Amygdala (tissue), 56 donors: ENCODE measurements at places on chromosomes 3 and 15.
A peak's percentile ranks its signal among the peaks of the same experiment; 100 is the strongest.

GRCh38 chr3:65787340-65787739 lies 251.4 kb downstream of the MAGI1 start:
- DNase-seq = no peak

GRCh38 chr3:107899990-107900651 lies 190.7 kb downstream of the CD47 start:
- DNase-seq = no peak

DNA sequence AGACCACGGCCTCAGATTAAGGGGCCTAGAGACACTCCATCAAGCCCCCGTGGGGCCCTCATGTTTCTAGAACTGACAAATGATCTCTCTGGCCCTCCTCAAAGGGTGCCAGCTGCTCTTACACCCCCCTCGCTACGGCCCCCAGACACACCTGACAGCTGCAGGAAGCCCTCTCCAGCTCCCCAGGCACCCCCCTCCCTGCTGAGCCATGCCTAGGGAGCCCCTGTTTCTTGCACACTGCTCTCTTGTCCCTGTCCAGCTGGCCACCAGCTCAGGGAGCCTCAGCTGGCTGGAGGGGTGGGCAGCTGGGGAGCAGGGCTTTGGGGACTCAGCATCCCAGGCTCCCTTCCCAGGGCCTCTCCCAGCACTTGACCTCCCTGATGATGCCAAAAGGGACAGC lies 14.8 kb downstream of the TNK2 start:
- DNase-seq = peak; percentile 88

- no peak for DNase-seq
These were observed 60.5 kb downstream of the LPP start for GRCh38 chr3:188214442-188214841.

DNA sequence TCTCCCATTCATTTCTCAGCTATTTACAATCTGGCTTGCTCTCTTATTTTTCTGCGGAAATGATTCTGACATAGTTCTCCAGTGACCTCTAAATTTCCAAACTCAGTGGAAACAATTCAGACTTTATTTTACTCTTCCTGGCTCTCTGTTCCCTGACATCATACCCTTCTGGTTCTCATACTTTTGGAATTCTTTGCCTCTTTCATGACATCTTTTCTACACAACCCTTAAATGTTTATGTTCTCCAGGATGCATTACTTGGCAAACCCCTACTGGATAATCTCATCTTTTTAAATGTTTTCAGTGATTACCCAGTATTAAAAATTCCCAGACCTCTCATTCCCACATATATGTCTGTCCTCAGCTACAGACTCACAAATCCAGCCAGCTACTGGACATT lies 23.9 kb upstream of the PLSCR4 start:
- no peak for DNase-seq

DNA sequence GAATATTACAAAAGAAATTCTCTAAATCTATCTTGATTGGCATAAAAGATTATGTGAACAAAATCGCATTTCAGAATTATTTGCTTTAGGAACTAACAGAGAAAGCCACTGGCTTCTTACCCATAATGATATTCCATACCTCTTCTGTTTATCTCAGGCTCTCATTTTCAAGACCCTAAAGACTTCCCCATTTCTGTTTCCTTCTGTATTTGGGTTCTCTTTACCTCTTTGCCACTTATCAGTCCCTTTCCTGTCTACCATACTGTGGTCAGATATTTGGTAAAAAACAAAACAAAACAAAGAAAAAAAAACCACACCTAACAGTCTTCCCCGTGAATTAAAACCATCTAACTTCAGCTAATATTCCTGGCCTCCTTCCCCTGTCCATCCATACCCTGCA lies 108.5 kb downstream of the LRRC28 start:
- no peak for DNase-seq

GRCh38 chr15:33923446-33923845 lies 44.9 kb upstream of the CHRM5 start:
- no peak for DNase-seq

GRCh38 chr3:48656061-48656840 lies 6.4 kb downstream of the CELSR3 start:
- DNase-seq = peak; percentile 14

- no peak for DNase-seq
These were observed 204.7 kb upstream of the BHLHE40 start for GRCh38 chr3:4774531-4774930.

- DNase-seq = no peak
These were observed 509.1 kb downstream of the ROBO2 start for GRCh38 chr3:77549034-77549433.

DNA sequence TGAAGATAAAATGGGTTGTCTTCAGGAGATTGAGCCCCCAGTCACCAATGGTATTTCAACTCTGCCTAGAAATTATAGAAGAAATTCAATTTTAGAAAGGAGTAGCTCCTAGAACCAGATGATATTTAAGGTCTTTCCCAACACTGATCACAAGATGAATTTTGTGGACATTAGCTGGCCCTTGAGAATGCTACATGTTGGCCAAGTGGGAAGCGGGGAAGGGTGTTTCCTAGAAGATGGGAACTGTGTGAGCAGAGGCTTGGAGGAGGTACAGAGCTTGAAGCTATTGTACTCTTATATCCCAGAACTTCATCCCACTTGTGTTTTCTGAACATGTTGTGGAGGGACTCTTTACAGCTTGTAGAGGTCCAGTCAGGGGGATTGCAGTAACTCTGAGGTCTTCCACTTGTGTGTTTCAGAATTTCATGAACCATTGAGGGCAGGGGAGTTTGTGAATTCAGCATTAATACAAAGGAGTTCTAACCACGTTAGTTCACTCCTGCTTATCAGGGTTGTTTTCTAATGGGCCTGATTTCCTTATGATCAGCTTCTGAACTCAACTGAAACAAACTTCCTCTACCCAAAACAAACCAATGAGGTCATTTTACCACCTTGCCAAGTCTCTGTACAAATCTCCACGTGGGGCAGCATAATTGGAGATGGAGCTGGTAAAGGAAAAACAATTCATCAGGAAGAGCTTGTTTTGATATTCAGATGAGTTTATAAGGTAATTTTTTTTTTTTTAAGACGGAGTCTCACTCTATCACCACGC lies 152.6 kb upstream of the TPM1 start:
- no peak for DNase-seq

GRCh38 chr3:101781166-101781565 lies 2.2 kb downstream of the NXPE3 start:
- DNase-seq = no peak

- no peak for DNase-seq
These were observed 72.0 kb downstream of the TFG start for GRCh38 chr3:100781301-100781700.

GRCh38 chr15:28955160-28955992 lies 69.6 kb downstream of the APBA2 start:
- no peak for DNase-seq

- no peak for DNase-seq
These were observed 481.2 kb upstream of the WNT5A start for GRCh38 chr3:55968331-55968730.

GRCh38 chr15:88644741-88645140 lies 5.9 kb downstream of the ISG20 start:
- DNase-seq = no peak

- DNase-seq = no peak
These were observed 213.9 kb upstream of the TBL1XR1 start for GRCh38 chr3:177411201-177411600.

DNA sequence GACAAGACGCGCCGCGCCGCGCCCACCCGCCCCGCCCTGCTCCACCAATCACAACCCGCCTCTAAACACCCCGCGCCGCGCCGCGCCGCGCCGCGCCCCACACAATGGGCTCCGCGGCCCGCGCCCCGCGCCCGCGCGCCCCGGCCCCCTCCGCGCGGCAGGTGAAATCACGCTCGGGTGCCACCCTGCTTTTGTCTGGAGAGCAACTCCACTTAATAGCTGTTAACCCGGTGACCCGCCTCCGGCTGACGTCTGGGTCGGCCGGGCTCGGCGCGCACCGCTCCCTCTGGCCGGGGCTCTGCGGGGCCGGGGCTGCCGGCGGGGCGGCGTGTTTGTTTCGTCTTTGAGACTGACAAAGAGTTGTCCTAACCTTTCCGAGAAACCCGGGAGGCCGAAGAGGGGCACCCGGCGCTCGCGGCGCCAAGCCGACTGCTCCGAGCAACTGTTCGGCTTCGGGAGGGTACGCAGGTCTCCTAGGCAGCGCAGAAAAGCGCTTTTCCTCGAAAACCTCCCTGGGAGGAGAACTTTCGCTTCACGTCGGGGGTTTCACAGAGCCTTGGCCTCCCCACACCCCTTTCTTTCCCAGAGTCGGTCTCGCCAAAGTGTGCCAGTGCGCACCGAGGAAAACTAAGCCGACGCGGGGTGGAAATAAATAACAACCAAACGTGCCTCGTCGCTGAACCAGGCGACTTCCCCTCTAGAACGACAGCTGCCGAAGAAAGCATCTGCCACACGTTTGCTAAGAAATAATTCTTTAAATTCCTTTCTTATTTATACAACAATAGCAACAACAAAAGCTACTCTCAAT lies 518.4 kb downstream of the FOXP1 start:
- peak; percentile 65 for DNase-seq

DNA sequence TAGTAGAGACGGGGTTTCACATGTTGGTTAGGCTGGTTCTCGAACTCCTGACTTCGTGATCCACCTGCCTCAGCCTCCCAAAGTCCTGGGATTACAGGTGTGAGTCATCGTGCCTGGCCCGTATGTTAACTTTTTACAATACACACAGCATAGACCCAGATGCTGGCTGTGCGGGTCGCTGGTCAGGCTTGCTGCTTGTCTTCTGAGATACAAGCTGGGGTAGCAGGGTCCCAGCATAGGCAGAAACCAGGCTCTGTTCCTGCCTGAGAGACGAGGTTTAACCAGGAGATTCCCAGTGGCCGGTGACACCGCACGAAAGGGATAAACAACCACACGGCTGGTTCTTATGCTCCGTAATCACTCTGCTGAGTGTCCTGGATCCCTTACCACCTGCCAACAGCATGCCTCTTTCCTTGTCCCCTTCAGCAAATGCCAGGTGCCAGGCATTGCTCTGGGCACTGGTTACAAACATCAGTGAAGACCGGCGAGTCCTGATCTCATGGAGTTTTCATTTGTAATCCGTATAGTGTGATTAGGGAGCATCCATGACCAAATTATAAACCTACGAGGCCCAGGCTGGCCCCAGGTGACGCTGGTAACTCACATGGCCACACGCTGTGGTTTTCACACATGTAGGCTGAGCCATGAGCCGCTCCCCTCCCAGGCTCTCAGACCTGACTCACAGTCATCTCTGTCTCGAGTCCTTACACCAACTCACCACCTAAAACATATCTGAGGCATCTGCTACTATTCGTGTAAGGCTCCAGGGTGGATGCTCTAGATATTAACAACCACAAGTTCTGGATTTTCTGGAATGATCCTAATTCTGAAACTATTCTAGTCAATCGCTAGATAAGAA lies 125.7 kb downstream of the PDZRN3 start:
- DNase-seq = no peak

GRCh38 chr3:7385635-7386034 lies 524.7 kb downstream of the GRM7 start:
- no peak for DNase-seq

GRCh38 chr15:71698030-71698429 lies 112.3 kb upstream of the NR2E3 start:
- no peak for DNase-seq

DNA sequence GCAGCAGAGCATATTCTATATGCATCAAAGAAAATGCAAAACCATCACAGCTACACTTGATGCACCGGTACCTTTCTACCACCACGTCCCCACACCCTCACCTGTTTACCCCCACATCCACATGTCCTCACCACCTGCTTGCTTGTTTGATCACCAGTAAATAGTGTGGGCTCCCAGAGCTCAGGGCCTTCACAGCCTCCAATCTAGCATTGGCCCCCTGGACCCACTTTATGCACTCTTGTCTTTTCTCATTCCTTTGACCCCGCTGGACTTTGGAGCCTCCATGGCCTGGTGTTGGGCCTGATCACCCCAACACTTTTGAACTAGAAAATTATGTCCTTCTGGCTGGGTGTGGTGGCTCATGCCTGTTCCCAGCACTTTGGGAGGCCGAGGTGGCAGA lies 190.1 kb downstream of the PDE8A start:
- DNase-seq = no peak

DNA sequence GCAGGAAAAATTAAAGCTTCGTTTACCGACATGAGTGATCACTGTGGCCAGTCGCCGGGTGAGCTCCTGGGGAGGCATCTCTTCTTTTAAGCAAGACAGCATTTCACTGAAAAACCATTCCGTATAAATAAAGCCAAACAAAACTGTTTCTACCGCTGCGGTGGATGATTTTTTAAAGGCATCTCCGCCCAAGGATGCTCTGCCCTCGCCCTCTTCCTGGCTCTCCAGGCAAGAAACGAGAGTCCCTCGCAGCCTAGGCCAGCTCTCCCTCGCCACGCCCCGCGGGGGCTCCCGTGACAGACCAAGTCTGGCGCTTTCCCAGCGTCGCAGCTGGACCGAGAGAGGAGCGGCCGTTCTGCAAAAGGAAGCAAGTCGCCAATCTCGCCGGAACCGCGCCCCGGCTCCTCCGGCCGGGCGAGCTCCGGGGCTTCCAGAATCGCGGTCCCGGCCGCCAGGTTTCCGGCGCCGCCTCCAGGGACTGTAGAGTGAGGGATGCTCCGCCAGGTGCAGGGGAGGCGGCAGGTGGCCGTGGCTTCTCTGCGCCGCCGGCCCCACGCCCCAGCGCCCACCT lies 458 bp downstream of the MCF2L2 start:
- DNase-seq = peak; percentile 51

DNA sequence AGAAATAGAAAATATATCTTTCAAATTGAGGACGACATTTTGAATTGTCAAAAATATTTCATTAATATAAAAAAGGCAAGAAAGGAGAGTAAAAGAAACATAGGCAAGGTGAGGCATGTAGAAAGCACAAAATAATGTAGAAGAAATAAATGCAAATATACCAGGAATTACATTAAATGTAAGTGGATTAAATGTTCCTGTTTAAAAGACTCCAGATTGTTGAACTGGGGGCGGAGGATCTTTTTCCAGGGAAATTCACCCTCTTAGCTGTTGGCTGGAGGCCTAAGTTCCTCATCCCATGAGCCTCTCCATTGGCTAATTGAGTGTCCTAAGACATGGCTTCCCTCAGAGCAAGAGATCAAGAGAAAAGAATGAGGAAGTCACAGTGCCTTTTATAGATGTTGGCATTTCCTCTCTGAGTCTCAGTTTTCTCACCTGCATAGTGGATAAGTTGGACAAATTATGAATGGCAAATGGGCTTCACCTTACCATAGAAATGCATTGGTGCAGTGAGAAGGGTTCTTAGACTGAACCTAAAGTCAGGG lies 147.4 kb upstream of the SMAD3 start:
- no peak for DNase-seq

GRCh38 chr3:85427467-85427866 lies 468.7 kb downstream of the CADM2 start:
- DNase-seq = no peak
